ENCODE measurements at places on chromosomes 2 and 18.
A peak's percentile ranks its signal among the peaks of the same experiment; 100 is the strongest.

GRCh38 chr2:69224512-69224837, 162.6 kb downstream of the GFPT1 start:
- DNase-seq: no peak

DNA sequence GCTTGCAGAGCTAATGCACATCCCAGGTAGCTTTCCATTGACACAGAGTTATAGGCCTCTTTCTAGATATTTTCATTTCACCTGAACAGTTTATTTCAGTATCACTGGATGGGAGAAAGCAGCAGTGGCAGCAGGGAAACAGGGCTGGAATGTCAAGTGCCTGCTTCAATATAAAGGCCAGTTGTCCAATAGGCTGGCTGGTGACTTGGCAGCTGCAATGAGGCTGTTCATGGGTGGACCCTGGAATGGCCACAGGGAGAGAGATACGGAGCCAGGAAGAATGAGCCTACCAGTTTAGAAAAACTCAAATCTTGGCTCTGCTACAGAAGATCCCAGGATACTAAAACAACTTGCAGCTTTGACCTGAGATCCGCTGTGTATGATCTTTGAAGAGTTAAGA, 185.0 kb downstream of the BCL11A start:
- no peak for DNase-seq

DNA sequence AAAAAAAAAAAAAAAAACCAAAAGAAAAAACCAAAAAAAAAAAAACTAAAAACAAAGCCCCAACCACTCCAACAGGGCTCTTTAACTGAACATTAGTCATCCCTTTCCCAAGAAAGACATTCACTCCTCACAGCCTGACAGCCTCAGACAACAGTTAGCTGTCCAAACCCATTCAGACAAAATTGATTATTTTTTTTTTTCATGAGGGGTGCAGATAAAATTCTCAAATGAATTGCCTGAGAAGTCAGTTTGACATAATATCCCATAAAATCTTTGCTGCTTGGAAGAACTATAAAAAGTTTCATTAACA, 206.1 kb upstream of the REV1 start:
- DNase-seq: no peak

GRCh38 chr2:71611781-71612527, 158.6 kb downstream of the DYSF start:
- DNase-seq: no peak

DNA sequence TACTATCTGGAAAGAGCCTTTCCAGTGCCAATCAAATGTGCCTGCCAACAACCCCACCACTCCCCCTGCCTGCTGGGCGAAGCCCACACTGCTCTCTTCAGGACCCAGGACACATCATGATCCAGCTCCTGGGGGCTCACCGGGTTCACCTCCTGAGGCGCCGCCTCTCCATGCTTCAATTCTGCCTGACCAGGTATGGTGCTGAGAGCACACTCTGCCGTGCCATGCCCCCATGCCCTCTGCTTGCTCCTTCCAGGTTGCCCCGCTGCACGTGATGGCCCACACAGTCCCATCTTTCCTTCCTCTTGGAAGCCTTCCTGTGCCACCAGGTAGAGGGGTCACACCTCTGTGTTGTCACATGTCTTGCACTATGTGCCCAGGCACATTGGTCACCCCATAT, 47.5 kb downstream of the ASB18 start:
- no peak for DNase-seq

- DNase-seq: no peak
These were observed 58.5 kb upstream of the MAP4K4 start for GRCh38 chr2:101638817-101639605.

DNA sequence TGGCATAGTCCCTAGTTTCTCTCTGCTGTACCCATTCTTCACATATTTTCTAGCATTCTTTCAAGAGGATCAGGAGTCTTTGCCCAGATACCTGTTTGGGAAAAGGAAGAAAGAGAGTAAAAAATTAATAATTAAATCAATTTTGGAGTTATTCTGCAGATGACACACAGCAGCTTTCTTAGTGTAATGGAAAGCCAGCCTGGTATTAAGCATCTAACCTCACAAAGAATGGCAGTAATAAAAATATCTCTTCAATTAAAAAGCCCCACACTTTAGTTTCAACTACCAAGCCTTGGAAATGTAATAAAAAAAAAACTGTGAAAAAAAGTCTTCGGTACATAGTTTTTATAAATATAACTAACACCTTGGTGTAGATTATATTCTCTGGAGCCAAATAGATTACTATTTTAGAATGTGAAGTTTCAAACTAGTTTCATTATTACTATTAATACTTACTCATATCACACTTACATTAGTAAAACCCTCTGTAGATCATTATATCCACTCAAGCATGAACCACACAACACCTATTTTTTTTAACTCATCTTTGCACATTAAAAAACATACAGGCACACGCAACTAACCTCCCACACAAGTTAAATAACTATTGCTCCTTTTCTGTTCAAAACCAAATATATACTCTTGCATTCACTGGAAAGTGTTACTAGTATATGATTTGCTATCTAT, 90.9 kb downstream of the GPD2 start:
- DNase-seq: no peak

DNA sequence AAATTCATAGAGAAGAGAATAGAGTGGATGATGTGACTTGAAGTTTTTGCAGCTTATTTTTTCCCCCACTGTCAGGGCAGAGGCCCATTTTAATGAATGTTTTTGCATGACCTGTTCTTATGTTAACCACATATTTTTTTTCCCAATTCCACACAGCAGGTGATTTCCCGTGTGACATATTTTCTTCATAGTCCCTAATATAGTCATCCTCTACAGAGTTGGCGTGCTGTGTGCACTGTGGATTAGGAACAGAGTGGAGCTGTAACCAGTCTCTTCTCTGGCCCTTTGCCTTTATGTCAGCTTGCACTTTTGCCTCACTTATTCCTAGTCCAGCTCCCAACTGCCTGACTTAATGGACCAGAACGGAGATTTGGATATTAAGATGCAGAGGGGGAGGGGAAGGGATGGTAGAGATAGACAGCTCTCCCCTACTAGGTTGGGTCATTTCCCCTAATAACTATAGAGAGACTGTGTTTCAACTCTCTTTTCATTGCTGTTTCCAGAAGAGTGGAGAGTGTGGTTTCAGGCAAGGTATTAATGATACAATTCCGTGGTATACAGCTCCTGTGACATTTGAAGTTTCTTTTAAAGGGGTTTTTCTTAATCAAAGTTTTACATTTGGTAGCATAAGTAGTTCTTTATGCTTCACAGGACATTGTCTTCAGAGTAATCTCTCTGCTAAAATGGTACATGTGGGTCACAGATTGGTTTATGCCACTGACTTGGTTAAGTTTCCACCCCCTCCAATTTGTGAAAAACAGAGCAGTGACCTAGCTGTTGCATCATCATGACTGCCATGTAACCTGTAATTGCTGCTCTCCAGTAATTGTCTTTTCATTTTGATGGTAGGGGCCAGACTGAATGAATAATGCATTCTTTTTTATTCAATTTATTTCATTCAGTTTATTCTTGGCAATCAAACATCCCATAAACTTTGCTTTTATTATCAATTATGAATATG, 161.3 kb downstream of the HAUS1 start:
- DNase-seq: no peak

DNA sequence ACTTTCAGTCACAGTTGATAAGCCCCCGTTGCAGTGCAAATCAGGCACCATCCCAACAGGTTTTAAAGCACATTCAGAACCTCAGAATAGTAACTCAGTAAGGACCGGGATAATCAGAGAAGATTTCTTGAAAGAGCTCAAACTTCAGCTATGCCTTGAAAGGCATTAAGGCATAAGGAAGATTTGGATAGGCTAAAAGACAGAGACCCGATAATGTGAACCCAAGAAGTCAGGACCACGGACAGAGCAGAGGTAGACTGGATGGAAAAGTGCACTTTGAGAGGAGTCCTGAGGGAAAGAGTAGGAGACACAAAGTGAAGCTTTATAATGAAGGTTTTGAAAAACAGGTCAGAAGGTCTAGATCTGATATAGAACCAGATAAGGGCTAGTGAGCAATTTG, 36.9 kb upstream of the KLF7 start:
- no peak for DNase-seq

- no peak for DNase-seq
These were observed 18.6 kb upstream of the ESPNL start for GRCh38 chr2:238081561-238081960.

DNA sequence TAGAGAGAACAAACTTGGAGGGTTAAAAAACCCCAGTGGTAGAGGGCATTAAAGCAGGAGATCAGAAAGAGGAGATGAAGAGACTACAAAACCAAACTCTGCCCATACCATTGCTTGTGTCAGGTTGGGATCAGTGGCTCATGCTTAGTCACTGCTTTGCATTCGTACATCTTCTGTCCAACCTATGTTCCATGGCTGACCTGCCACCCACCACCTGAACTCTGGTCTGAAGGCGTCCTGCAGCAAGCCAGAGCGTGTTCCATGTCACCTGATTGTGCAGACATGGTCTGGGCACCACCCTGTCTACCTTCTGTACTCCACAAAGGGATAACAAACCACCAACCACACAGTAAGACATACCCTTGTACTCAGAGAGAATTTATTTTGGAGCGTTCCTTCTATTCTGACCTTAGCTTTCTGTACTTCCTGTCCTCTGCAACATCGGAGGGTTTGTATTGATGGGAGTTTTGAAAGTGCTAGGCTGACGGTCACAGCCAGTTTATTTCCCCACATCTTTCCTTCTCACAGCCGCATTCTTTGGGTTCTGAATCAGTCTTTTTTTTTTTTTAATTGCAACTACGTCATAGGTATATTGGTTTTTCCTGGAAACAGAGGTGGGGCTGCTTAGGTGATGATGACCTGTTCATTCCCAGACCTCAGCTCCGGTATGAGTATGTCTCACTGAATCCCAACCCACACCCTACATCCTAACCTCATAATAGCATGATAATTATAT, 88.3 kb downstream of the SOWAHC start:
- no peak for DNase-seq

DNA sequence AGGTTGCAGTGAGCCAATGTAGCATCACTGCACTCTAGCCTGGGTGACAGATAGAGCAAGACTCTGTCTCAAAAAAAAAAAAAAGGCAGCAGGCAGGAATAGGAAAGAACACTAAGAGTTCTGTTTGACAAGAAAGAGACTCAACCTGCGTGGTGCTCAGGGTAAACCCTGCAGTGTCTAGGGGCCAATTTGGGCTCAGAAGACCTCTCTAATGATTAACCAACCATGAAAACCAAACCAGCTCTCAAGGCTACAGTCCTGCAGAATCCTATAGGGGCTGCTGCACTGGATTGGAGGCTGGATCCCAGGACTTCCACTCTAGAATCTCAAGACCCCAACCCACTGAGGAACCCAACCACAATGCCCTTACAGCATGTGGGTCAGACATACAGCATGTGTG, 2.4 kb downstream of the TRABD2A start:
- DNase-seq: no peak

GRCh38 chr2:195859513-195859912, 202.5 kb downstream of the SLC39A10 start:
- no peak for DNase-seq

- no peak for DNase-seq
These were observed 72.6 kb downstream of the LRRFIP1 start for GRCh38 chr2:237699870-237700511.

DNA sequence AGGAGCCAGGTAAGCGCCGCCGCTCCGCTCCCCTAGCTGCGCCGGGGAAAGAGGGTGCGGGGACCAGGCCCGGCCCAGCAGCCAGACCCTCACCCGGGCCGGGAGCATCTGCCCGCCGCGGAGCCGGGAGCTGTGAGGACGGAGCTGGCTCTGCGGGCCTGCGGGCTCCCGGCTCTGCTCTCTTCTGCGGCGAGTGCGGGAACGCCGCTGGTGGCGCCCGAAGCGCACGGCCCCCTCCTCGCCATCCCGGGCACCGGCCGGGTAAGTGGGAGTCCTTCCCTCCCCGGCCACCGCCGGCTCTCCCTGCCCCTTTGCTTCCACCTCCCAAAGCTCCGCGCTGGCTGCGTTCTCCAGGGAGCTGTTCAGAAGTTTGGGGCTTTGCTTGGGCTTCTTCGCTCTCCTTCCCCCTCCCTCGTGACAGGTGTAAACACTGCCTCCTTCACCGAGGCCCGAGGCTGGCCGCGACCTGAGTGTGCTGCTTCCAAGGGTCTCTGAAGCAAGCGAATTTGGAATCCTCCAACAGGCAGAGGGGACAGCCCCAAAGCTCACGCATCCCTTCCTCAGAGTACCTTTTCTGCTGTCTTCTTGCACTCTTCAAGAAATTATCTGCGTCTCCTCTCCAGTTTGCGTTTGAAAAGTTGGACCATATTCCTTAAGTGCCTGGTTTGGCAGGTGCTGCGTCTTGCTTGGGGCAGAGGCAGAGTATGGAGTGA, 632 bp downstream of the AFTPH start:
- peak; percentile 15 for DNase-seq

DNA sequence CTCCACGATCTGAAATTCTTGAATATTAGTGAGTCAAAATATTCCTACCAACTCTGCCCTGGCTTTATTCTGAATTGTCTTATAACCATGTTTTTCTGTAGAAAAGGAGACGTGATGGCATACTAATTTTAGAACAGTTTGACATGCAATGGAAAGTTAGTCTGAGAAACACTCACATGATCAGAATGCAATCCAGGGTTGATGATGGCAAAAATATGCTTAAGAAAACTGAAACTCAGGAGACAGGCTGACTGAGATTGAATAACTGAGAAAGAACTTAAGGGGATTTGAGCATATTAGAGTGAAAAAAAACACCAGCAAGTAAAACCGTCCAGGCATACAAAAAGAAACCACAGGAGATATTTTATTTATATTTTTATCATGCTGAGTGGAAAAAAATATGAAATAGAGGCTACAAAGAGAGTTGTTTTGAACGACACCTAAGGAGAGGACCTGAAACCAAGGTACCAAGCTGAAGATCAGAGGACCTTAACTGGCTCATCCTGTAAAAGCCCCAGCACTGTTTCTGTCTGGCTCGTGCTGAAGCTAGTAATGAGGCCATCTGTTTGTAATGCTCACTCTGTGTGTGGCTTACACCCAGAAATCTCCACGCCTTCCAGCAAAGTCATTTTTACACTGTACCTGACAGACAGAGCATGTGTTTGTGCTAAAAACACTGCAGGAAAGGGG, 437.2 kb upstream of the PKDCC start:
- DNase-seq: no peak

DNA sequence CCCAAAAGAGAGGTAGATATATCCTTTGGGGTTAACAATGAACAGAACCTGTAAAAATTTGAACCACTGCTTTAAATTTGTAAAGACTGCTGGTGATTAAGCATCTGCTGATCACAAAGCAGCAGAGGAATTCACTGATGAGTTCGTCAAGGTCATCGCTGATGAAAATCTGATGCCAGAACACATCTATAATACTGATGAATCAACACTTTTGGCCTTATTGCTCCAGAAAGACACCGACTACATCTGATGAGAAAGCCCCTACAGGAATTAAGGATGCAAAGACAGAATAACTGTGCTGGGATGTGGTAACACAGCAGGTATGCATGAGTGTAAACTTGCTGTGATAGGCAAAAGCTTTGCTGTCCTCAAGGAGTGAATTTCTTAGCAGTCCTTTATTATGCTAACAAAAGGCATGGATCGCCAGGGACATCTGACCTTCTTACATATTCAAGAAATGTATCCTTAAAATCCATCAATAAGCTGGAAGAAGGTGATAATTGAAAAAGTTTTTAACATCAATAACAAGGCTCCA, 30.5 kb upstream of the SGPP2 start:
- DNase-seq: no peak

Data from stimulated activated CD4-positive, alpha-beta T cell treated with anti-CD3 and anti-CD28 coated beads, Interleukin-15, amount 100 ng/mL, for 1 hour (primary cell).